ENCODE measurements at places on chromosomes 12 and 14.

GRCh38 chr14:25042362-25043299 is 7.3 kb downstream of the STXBP6 start:
- DNase-seq = no peak

- DNase-seq = no peak
These were observed 39.5 kb downstream of the C14orf132 start for GRCh38 chr14:96078625-96079016.

- DNase-seq = no peak
These were observed 19.7 kb upstream of the TDRD9 start for GRCh38 chr14:103908580-103908979.

- no peak for DNase-seq
These were observed 52.1 kb downstream of the GSC start for GRCh38 chr14:94717808-94718207.

DNA sequence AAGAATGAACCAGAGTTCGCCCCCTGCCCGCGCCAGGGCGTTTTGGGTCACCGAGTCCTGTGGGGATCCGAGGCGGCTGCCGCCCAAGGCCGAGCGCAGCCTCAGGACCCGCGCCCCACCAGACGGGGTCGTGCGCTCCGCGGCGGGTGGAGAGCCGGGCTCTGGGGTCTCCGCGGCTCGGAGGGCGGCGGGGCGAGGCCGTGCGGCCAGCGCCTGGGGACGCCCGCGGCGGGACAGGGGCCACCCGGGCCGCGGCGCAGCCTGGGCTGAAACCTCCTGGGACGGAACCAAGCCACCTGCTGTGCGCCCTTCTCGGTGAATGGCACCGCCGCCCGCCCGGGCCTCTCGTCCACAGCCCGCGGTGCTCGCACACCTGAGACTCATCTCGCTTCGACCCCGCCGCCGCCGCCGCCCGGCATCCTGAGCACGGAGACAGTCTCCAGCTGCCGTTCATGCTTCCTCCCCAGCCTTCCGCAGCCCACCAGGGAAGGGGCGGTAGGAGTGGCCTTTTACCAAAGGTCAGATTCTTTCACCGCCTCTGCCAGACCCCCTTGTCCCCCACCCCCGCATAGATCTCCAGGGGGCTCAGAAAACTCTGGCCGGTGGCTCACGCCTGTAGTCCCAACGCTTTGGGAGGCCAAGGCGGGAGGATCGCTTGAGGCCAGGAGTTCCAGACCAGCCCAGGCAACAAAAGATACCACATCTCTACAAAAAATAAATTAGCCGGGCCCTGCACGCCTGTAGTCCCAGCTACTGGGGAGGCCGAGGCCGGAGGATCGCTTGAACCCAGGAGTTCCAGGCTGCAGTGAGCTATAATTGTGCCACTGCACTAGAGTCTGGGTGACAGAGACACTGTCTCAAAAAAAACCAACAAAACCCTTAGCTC is 901 bp downstream of the B3GNT4 start:
- DNase-seq = no peak

DNA sequence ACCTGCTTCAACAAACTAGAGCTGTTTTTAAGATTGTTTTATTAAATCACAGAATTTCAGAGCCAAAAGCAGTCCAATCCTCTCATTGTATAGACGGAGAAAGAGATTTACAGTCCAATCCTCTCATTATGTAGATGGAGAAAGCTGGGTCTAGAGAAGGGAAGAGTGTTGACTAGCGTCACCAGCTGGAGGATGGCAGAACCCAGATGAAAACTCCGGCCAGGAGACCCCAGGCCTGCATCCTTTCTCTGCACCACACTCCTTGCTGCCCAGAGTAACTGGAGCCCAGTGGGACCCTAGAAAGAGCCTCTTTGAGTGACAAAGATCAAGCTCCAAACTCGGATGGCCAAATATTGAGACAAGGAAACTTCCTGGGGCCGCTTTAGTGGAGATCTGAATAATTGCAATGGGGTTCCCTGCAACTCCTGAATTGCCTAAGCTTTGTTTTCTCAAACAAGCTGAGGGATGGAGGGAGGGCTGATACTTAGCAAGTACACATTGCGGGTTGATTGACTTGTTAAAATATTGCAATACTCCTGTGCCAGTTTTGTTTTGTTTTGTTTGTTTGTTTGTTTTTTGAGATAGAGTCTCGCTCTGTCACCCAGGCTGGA is 12.5 kb downstream of the AMDHD1 start:
- no peak for DNase-seq

GRCh38 chr14:100421756-100422470 is 98.8 kb downstream of the SLC25A47 start:
- DNase-seq = no peak

- DNase-seq = no peak
These were observed 36.3 kb downstream of the TTLL5 start for GRCh38 chr14:75697386-75697785.

DNA sequence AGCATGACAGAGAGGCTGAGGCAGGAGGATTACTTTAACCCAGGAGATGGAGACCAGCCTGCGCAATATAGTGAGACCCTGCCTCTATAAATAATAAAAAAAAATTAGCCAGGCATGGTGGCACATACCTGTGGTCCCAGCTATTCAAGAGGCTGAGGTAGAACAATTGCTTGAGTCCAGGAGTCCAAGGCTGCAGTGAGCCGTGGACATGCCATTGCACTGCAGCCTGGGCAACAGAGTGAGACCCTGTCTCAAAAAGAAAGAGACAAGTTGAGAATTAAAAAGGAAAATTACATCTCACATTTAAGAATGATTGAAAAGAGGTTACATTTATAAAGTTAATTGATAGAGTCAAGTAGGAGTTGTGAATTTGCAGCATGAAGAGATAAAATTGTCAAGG is 91.4 kb upstream of the TMPO start:
- DNase-seq = no peak

GRCh38 chr12:122183588-122183940 is 641 bp downstream of the LRRC43 start:
- no peak for DNase-seq

DNA sequence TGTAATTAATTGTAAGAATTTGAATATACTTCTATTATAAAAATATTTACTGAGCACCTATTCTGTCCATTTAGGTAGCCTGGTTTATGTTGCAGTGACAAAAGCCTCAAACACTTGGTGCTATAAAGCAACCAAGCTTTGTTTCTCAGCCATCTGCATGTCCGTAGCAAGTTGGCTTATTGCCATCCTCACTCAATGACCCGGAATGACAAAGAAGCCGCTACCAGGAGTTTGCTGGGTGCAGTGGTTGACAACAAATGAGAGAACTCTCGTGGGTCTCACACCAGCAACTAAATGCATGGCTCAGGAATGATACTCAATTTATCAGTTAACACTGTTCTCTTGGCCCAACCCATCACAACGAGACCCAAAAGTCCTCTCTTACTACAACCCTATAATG is 553.1 kb downstream of the DIO2 start:
- DNase-seq = no peak

DNA sequence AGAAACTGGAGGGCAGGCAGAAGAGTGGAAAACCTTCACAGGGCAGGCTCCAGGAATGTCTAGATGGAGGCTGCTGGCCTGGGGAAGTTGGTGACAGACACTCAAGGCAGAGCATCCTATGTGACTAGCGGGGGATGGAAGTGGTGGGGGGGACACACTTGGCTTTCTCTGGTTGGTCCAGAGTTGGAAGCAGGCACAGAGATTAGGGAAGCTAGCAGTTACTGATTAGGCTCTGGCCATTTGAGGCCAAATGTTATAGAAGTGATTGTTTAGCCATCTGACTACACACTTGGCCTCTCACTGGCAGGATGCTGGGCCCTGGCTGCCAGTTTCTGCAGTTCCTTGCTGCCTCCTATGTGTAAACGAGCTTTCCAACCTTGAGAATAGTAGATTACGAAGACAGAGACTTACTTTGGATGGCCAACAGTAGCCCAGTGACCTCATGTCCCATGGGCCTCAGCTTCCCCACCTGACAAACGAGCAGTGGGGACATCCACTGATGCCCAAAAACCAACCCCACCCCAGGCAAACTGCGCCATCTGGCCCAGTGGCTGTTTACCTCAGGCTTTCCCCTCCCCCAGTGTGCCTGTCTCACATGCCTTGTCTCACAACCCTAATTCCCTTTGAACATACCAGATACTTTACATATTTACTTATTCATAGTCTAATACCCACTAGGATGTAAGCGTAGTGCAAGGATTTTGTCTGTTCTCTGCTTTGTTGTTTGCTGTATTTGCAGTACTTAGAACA is 102.7 kb downstream of the PAPLN start:
- no peak for DNase-seq

- no peak for DNase-seq
These were observed 260.5 kb downstream of the RAD51B start for GRCh38 chr14:68079941-68080697.

GRCh38 chr14:76924371-76925096 is 98.3 kb downstream of the LRRC74A start:
- no peak for DNase-seq

GRCh38 chr12:4763549-4763948 is 43.3 kb downstream of the GALNT8 start:
- DNase-seq = no peak

- no peak for DNase-seq
These were observed 256.8 kb downstream of the PCNX1 start for GRCh38 chr14:71163842-71164629.

GRCh38 chr12:69994724-69995173 is 169.7 kb downstream of the MYRFL start:
- no peak for DNase-seq

DNA sequence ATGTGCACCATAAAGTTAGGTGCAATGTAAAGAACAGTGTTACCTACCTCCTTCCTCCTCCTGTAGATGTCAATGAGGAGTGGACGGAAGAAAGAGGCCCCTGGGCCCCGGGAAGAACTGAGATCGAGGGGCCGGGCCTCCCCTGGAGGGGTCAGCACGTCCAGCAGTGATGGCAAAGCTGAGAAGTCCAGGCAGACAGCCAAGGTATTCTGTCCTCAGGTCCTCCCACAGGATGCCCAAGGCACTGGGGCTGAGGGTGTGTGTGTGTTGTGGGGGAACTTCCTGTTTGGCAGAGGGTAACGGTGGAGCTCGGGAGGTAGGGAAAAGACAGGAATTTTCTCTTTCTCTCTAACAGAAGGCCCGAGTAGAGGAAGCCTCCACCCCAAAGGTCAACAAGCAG is 6.4 kb downstream of the ATN1 start:
- no peak for DNase-seq

GRCh38 chr12:50924439-50925341 is 27.7 kb upstream of the HIGD1C start:
- no peak for DNase-seq

Data from stimulated activated CD4-positive, alpha-beta T cell treated with anti-CD3 and anti-CD28 coated beads, TNF-alpha, amount 100 ng/mL, for 4 hours (primary cell).